ENCODE measurements at places on chromosomes 7 and 10. TPM values are rescaled to one million over a fixed set of nuclear protein-coding genes. Genes with fewer than 3 reads are reported as not detected.
A peak's percentile ranks its signal among the peaks of the same experiment; 100 is the strongest.

DNA sequence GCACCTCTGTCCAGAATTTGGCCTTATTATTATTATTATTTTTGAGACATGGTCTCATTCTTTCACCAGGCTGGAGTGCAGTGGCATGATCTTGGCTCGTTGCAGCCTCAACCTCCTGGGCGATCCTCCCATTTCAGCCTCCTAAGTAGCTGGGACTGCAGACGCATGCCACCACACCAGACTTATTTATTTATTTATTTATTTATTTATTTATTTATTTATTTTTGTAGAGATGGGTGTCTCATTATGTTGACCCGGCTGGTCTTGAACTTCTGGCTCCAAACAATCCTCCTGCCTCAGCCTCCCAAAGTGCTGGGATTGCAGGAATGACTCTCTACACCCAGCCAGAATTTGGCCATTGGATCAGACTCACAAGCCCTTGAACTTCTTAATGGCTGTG is 6.4 kb downstream of the BLNK start:
- no peak for DNase-seq

DNA sequence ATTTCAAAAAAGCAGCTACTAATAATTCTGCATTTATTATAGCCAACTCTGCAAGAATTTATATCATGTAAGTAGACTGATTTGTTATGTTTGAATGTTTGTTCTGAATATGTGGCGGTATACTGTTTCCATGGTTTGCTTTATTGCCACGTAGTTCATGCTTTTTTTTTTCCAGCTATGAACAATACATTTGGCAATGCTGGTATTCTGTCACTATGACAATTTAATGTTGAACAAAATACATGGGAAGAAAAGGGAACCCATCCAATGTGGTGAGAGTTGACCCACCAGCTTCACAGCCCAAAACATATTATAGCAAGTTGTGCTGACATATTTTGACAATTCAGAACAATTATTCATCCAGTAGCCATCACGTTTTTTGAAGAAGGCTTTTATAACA is 145.6 kb downstream of the CCDC71L start:
- DNase-seq, result no peak

The KIAA1217 gene
- 24.0 TPM for total RNA-seq

The SUV39H2 gene
- total RNA-seq, result 7.9 TPM

GRCh38 chr10:80158598-80159127 is 26.1 kb downstream of the PLAC9 start:
- DNase-seq, result peak; percentile 92

The GBX1 gene
- 0.57 TPM for total RNA-seq

The BICC1 gene
- total RNA-seq, result 6.4 TPM

The C10orf67 gene
- total RNA-seq, result 0.35 TPM

Data from cardiac septum (tissue), 1 donor.